ENCODE measurements at places on chromosomes 2 and 18.

DNA sequence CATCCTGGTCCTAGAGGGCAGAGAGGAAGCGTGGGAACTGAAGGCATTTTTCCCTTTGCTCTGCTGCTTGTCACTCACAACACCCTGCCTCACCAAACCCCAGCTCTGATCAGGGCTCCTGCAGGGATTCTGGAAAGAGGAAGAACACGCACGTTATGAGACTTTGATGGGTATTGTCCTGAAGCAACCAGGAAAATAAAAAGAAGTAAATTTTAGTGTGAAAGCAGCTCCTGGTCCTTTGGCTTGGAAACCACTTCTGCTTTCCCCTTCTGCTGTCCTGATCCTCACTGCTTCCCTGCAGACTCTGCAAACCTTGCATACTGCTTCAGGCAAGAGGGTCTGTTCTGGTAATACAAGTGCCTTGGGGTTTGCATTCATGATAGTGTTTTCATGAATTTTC, 164.1 kb downstream of the SLC8A1 start:
- no peak for DNase-seq

GRCh38 chr2:29879456-29879855, 41.9 kb downstream of the ALK start:
- DNase-seq = peak; percentile 6

GRCh38 chr18:45567123-45567522, 48.2 kb upstream of the SLC14A2 start:
- DNase-seq = peak; percentile 85

DNA sequence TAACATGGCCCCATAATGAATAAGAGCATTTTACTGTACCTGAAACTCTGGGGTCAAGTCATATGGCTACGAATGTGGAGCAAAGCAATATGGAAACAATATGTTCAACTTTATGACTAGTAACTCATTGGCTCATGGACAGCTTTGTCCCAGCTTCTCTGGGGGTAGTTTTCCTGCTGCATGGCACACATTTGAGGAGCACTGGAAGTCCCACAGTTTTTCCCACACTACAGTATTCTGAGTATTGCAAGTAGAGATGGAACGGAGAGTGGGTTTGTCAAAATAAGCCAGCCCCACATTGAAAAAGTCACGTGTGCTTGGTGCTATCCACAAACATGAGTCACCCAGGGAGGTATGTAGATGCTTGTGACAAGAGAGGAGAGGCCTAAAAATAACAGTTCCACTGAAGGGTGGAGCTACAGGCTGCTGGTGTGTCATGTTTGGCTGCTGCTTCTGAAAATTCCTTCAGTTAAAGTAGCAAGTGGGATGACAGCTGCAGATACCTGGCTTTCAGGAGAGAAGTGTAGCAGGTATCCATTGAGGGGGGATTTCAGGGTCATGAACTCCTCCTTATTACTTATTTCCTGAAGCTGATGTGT, 48.2 kb upstream of the CTAGE1 start:
- DNase-seq = peak; percentile 95

Data from RPMI7951 (cell line).